ENCODE measurements at places on chromosomes 13 and 19.

GRCh38 chr13:34076319-34076718 is 258.4 kb downstream of the RFC3 start:
- no peak for DNase-seq

- DNase-seq, result no peak
These were observed 705.3 kb downstream of the GPC5 start for GRCh38 chr13:92103689-92104153.

DNA sequence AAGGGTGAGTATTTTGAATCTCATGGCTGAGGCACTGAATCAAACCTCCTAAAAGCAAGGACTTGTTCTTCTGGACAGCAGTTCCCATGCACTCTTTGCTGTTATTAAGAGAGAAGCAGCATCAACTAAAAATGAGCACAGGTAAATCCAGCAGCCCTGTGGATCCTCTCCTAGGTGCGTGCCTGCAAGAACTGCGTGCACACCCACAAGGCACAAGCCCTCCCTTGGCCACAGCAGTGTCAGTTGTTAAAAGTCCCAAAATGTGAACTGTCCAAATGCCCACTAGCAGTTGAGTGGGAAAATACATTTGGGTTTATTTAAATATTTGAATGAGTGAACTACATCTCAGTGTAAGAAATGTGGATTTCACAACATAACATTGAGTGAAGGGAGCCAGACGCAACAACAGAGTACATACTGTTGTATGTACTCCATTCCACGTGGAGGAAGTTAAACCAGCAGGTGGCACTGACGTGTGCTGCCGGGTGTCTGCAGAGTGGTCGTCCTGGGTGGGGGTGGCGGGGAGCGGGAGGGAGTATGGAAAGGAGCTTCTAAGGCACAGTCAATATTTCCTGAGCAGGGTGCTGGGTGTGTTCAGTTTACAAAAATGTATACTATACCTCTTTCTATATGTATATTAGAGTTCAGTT is 266.4 kb downstream of the NALCN start:
- peak; percentile 88 for DNase-seq

- peak; percentile 99 for DNase-seq
These were observed 16.0 kb downstream of the SMAD9 start for GRCh38 chr13:36903925-36904595.

- no peak for DNase-seq
These were observed 9.4 kb upstream of the RAB20 start for GRCh38 chr13:110570886-110571285.

DNA sequence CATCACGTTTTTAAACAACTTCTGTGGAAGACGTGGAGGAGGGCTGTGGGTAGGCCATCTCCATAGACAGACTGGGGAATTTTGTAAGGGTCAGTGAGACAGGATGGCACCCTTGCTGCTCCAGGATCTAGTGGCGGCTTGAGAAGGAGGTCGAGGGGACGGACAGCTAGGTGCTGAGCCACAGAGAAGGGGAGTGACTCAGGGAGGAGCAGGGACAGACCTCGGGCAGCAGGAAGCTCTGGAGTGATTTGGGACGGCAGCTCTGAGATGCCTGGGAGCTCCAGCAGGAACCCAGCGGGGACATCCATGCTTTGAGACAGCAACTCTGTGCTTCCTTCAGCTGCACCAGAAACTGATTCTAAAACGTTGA is 169.1 kb upstream of the SOX1 start:
- no peak for DNase-seq

- DNase-seq, result no peak
These were observed 9.0 kb downstream of the RHPN2 start for GRCh38 chr19:33055718-33056117.

DNA sequence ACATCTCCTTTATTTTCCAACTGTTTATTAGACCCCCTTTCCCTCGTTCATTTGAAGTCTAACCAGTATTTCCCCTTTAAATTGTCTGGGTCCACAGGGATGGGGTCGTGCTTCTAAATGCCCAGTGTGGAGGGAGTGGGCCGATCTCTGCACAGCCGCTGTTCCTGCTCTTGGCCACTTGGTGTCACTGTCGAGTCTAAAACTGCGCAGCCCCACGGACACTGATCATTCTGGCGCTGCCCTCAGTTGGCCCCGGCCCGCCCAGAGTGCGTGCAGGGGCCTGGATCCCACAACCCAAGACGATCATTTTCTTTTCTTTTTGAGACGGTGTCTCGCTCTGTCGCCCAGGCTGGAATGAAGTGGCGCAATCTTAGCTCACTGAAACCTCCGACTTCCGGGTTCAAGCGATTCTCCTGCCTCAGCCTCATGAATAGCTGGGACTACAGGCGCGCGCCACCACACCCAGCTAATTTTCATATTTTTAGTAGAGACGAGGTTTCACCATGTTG is 12.0 kb downstream of the WDR88 start:
- peak; percentile 77 for DNase-seq

DNA sequence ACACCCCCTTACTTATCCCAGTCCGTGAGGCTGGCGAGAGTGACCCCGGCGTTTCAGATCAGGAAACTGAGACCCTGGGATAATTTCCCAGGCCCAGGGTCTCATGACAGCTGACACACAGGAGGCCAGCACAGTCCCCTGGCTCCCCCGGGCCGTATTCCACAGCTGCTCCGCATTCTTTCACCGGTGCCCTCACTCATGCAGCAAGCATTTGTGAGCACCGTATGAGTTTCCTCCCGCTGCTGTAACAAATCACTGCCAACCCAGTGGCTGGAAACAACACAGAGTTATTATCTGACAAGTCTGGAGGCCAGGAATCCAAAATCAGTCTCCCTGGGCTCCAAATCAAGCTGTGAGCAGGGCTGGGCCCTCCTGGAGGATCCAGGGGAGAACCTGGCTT is 21.3 kb downstream of the GADD45B start:
- no peak for DNase-seq

DNA sequence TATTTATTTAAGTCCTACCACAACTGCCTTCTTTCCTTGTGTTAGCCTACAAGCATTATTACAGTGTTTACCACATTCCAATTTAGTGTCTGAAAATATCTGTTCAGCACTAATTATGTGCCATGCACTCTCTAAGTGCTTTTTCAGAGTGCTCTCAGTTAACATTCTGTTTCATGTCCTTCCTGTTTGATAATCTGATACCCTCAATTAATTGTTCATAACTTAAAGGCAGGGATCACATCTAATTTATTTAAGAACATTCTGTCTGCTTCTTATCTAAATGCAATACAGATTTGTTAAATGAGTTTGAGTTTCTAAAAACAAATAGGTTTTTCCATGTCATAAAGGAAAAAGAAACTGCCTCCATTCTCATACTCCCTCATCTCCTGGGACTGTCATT is 649.6 kb upstream of the ATXN8OS start:
- no peak for DNase-seq

DNA sequence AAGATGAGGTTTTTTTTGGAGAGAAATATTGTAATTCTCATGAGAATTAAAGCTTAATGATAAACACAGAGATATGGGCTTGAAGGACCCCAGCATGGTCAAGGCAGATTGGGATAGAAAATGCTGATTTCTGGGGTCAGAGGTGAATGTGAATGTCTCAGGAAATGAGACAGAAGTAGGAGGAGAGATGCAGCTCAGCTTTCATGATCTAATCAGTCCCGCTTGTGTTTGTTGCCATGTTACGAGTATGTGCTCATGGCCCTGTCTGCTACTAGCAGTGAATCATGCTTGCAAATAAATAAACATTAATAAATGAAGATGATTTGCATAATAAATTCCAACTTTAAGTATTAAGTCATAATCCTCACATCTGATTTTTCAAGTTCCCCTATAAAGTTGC is 23.0 kb upstream of the NDFIP2 start:
- no peak for DNase-seq

GRCh38 chr19:10214784-10215183 is 16.3 kb downstream of the S1PR2 start:
- DNase-seq, result no peak

- no peak for DNase-seq
These were observed 1599.1 kb downstream of the PCDH9 start for GRCh38 chr13:65631078-65631477.

- DNase-seq, result no peak
These were observed 1096.1 kb downstream of the OLFM4 start for GRCh38 chr13:54124700-54125099.

DNA sequence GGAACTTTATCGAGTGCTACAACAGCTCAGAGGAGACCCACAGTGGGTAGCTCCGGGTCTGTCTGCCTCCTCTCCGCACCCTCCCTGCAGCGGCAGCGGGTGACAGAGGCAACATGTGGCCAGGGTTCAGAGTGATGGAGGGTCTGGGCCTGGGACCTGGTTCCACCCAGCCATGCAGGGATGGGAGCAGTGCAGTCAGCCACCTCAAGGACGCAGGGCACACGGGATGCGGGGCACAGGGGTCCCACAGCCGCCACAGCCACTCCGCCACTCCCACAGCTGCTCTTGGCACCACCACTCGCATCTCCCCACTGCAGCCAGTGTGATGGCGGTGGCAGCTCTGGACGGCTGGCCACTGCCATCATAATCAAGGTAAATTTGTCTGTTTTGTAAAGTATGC is 892.9 kb downstream of the OLFM4 start:
- DNase-seq, result no peak

- DNase-seq, result no peak
These were observed 25.4 kb upstream of the ZMYM5 start for GRCh38 chr13:19888799-19889198.

DNA sequence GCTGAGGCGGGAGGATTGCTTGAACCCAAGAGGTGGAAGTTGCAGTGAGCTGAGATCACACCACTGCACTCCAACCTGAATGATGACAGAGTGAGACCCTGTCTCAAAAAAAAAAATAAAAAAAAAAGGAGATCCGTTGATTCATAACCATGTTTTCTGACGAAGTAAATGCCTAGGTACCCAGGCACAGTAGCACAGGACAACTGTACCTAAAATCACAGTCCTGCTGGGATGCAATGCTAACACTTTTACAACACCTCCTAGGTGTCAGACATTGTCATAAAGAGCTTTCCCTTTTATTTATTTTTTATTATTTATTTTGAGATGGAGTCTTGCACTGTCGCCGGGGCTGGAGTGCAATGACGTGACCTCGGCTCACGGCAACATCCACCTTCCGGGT is 2.5 kb upstream of the TTC9B start:
- no peak for DNase-seq

DNA sequence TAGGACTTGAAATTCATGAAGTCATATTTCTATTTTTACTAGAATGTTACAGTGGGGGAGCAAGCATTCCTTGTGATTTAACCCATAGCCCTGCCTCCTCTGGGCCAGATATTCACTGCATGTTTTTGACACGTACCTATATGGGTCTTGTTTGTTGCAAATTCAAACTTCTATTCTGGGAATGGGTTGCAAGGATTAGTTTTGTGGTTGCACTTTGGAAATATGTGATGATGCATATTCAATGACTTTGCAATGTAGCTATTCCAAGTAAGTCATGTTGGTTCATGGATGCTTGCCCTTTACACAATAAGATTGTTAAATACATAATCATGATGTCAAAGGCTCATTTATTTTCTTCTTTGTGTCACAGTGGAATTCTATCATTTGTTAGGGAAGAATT is 440.8 kb downstream of the TDRD3 start:
- DNase-seq, result no peak

DNA sequence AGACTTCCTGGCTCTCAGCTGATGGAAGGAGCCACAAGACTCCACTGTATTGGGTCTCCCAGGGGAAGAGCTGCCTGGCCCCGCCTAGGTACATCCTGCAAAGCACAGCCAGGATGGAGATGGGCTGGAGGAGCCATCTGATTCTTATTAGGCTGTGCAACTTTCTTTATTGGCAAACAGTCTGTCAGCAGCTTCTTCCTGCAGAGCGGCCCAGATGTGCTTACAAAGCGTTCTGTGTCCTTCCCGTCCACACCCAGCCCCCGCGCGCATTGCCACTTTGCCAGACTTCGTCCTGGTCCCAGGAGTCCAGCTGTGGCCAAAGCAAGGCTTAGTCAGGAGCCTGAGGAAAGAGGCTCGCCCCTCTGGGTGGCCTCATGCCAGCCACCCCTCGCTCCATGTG is 409.3 kb downstream of the ZNF536 start:
- no peak for DNase-seq

DNA sequence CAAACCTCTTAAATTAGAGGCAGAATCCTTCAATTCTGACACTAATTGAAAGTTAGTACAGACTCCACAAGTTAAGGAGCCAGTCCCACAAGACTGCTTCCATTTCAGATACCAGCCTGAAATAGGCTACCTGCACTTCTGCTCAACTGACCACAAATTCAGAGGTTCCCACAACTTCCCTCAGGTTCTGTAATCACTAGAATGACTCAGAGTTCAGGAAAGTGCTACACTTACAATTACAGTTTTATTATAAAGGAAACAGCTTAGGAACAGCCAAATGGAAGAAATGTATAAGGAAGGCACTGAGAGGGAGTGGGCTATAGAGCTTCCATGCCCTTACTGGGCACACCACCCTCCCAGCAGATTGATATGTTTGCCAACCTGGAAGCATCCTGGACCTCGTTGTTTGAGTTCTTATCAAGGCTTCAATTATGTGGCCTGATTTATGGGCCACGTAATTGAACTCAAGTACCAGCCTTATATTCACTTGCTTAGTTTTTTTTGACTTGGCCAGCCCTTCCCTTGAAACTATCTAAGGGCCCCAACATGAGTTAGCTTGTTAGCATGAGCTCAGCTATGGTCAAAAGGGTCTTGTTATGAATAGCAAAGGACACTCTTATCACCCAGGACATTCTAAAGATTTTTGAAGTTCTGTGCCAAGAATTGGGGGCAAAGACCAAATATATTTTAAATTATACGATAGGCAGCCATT is 25.9 kb downstream of the NBEA start:
- DNase-seq, result no peak

GRCh38 chr13:26872525-26873385 is 112.2 kb upstream of the GPR12 start:
- peak; percentile 87 for DNase-seq

DNA sequence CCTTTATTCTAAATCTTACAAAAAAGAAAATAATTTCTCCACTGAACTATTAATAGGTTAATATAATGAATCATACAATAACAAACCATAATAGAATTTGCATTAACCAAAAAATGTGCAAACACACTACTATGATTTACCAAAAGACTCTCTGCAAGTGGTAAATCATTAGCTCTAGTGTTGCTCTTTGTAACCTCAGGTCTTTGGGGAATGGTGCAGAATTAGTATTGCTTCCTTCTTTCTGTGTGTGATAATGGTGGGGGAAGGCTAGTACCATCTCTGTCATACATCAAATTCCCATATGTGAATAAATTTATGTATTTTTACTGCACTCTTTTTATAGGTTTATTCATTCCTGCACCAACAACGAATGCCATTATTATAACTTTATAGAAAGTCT is 105.1 kb downstream of the COG6 start:
- DNase-seq, result no peak

GRCh38 chr13:47826471-47826870 is 174.6 kb downstream of the SUCLA2 start:
- no peak for DNase-seq

Measured in NCI-H82 (cell line).